ENCODE measurements at places on chromosomes 5 and 9.

GRCh38 chr9:90007516-90008440 is 403.0 kb downstream of the GADD45G start:
- H3K27ac ChIP-seq = no peak overlapping the region
- no peaks in the 10 kb centered on the region for H3K36me3 ChIP-seq
- no peak overlapping the region for H3K4me3 ChIP-seq
- peaks cover 6% of the 10 kb centered on the region for H3K4me1 ChIP-seq
- H3K27me3 ChIP-seq = no peaks in the 10 kb centered on the region

DNA sequence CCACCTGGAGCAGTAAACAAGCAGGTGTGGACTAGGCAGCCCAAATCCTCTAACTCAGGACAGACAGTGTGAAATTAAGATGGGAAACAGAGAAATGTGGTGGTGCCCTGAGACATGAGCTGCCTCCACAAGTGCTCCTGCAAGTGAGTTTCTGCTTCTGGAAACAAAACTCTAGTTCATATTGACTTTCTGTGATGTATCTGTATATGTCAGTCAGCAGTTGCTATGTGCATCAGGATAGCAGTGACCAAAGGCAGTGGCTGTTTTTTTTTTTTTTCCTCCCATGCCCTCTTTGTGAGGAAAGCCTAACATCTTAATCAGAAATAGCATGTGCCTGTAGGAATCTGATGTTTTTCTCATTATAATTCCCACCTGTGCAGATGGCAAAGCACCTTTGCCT is 318.4 kb upstream of the SEMA6A start:
- no peaks in the 10 kb centered on the region for H3K36me3 ChIP-seq
- DNase-seq = no peak
- H3K27ac ChIP-seq = no peak overlapping the region
- no peaks in the 10 kb centered on the region for H3K4me1 ChIP-seq
- H3K4me3 ChIP-seq = no peak overlapping the region
- no peaks in the 10 kb centered on the region for H3K27me3 ChIP-seq

DNA sequence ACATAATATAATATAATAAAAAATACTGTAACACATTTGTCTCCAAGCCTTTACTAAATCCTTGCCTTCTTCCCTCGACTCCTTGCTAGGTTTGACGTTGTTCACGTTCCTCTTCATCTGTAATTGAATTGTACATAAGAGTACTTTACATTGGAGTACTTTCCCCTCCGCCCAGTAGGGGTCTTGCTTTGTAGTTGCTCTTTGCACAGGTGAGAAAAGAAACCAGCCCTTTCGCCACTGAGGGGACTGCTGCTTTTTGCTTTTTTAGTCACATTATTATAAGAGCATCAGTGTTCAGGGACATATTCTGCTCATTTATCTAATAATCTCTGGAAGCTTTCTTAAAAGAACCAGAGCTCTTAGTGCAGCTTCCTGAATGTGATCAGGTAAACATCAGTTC is 115.0 kb downstream of the CETN3 start:
- H3K4me1 ChIP-seq = no peaks in the 10 kb centered on the region
- no peak overlapping the region for H3K4me3 ChIP-seq
- no peaks in the 10 kb centered on the region for H3K27me3 ChIP-seq
- DNase-seq = no peak

DNA sequence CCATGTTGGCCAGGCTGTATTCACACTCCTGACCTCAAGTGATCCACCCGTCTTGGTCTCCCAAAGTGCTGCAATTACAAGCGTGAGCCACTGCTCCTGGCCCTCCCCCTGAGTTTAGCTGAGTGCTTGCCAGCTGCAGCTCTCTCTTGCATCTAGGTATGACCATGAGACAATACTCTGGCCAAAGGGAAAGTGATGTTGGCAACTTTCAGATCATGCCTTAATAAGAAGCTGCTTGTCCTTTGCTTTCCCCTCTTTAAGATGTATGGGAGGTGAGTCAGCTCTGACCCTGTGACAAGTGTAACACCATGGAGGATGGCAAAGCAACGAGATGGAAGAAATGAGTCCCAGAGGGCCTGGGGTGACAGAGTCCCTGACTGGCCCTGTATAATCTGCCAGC is 18.7 kb upstream of the DCAF12 start:
- H3K4me3 ChIP-seq = no peak overlapping the region
- H3K27ac ChIP-seq = no peak overlapping the region
- H3K27me3 ChIP-seq = no peaks in the 10 kb centered on the region
- H3K4me1 ChIP-seq = no peaks in the 10 kb centered on the region
- no peaks in the 10 kb centered on the region for H3K36me3 ChIP-seq
- DNase-seq = no peak

- no peaks in the 10 kb centered on the region for H3K36me3 ChIP-seq
- H3K27me3 ChIP-seq = no peaks in the 10 kb centered on the region
- peak; percentile 91 for DNase-seq
- H3K27ac ChIP-seq = peak overlapping the region; percentile 42
- peak overlapping the region; percentile 14 for H3K4me3 ChIP-seq
- H3K4me1 ChIP-seq = peaks cover 10% of the 10 kb centered on the region
Measured at GRCh38 chr5:150081541-150082283, 4.6 kb downstream of the CSF1R start.

DNA sequence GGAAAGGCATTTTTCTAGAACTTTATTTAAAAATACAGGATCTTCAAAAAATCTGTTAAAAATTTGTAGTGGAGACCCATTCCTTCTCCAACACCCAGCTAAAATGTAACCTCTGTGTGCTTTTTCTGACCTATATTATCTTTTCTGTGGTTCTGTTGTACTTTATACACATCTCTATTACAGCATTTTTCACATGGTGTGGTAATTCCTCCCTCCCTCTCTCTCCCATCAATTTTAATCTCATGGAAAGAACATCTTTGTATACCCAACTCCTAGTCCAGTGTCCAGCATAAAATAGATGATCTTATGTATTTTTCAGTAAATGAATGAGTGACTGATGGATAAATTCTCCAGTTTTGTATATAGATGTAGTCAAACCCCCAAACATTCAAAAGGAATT is 183.4 kb upstream of the KLF9 start:
- H3K4me3 ChIP-seq = no peak overlapping the region
- DNase-seq = no peak
- H3K36me3 ChIP-seq = no peaks in the 10 kb centered on the region

GRCh38 chr5:228886-229285 is 10.8 kb downstream of the SDHA start:
- H3K36me3 ChIP-seq = peaks cover 99% of the 10 kb centered on the region
- H3K27me3 ChIP-seq = no peaks in the 10 kb centered on the region
- DNase-seq = no peak
- no peaks in the 10 kb centered on the region for H3K4me1 ChIP-seq
- H3K27ac ChIP-seq = no peak overlapping the region

GRCh38 chr9:94622087-94622800 is 17.1 kb downstream of the FBP1 start:
- DNase-seq = peak; percentile 52
- peaks cover 19% of the 10 kb centered on the region for H3K36me3 ChIP-seq
- peaks cover 6% of the 10 kb centered on the region for H3K4me1 ChIP-seq
- no peak overlapping the region for H3K27ac ChIP-seq

DNA sequence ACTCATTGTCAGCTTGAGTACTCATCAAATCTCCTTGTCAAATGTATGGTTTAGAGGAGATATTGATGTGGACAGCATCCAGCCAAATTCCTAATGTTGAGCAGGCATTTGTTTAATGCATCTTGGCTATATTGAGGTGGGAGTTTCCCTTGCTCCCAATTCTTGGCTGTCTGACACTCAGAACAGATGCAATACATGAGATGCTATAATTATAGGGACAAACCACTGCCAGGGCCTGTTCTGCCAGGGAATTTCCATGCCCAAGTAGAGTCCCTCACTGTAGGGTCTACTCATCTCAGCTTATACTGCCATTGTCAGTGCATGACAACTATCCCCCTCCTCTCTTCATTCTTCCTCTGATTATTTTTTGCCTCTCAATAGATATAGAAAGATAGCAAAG is 392.0 kb upstream of the KCNN2 start:
- no peaks in the 10 kb centered on the region for H3K27me3 ChIP-seq
- H3K4me3 ChIP-seq = no peak overlapping the region
- no peak overlapping the region for H3K27ac ChIP-seq
- H3K4me1 ChIP-seq = no peaks in the 10 kb centered on the region
- no peaks in the 10 kb centered on the region for H3K36me3 ChIP-seq
- DNase-seq = no peak

DNA sequence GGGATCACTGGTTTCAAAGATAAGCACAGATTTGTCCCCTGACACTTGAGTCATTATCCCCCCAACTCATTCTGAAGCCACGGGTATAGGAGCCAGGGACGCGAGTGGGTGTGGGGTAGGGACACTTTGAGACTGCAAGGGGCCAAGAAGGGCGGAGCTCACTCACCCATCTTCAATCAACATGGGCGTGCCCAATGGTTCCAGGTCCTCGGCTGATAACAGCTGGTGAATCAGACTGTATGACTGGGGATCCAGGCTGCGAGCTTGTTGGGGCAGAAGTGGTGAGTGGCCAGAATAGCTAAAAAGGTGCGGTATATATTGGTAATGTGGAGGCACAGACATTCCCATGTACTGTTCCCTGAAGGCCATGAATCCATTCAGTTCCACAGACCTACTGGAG is 30.7 kb upstream of the NR5A1 start:
- H3K4me3 ChIP-seq = no peak overlapping the region
- H3K27ac ChIP-seq = no peak overlapping the region
- no peaks in the 10 kb centered on the region for H3K27me3 ChIP-seq
- no peaks in the 10 kb centered on the region for H3K36me3 ChIP-seq
- no peaks in the 10 kb centered on the region for H3K4me1 ChIP-seq

- H3K27ac ChIP-seq = no peak overlapping the region
- H3K4me1 ChIP-seq = peaks cover 11% of the 10 kb centered on the region
- no peak overlapping the region for H3K4me3 ChIP-seq
- peaks cover 24% of the 10 kb centered on the region for H3K36me3 ChIP-seq
- DNase-seq = peak; percentile 96
Measured at GRCh38 chr9:128117613-128118471, 9.7 kb downstream of the PTGES2 start.

GRCh38 chr5:110815916-110816605 is 77.3 kb downstream of the SLC25A46 start:
- no peaks in the 10 kb centered on the region for H3K27me3 ChIP-seq
- no peak overlapping the region for H3K27ac ChIP-seq
- no peak overlapping the region for H3K4me3 ChIP-seq

GRCh38 chr5:119083679-119084078 is 12.8 kb downstream of the DMXL1 start:
- peaks cover 12% of the 10 kb centered on the region for H3K4me1 ChIP-seq
- no peaks in the 10 kb centered on the region for H3K36me3 ChIP-seq
- no peak overlapping the region for H3K27ac ChIP-seq

DNA sequence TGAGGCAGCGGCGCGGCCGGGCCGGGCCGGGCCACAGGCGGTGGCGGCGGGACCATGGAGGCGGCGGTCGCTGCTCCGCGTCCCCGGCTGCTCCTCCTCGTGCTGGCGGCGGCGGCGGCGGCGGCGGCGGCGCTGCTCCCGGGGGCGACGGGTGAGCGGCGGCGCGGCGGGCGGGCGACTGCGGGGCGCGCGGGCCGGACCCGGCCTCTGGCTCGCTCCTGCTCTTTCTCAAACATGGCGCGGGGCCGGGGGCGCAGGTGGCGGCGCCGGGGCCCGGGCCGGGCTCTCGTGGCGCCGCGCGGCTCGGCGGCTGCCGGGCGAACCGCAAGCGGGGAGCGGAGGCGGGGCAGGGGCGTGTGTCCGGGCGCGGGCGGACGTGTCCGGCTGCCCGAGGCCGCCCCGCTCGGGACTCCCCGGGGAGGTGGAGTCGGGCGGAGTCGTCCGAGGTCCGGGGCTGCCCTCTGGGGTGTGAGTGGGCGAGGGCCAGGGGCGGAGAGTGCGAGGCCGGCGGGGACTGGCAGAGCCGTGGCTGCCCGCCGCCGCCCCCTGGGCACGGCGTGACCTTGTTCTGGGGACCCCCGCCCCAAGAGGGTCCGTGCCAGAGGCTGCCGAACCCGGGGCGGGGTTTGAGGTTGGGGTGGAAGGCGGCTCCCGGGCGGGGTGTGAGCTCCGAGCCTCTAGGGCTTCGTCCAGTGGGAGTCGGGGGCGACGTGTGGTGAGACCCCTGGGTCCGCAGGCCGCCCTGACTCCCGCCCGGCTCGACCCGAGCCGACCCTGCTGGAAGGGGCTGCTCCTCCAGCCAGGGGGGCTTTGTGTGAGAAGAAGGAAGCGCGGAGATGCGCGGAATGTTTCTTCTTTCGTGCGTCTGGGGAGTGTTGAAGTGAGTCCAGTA is 485 bp downstream of the TGFBR1 start:
- H3K27me3 ChIP-seq = no peaks in the 10 kb centered on the region
- peak; percentile 95 for DNase-seq
- H3K4me1 ChIP-seq = peaks cover 49% of the 10 kb centered on the region
- H3K36me3 ChIP-seq = no peaks in the 10 kb centered on the region

DNA sequence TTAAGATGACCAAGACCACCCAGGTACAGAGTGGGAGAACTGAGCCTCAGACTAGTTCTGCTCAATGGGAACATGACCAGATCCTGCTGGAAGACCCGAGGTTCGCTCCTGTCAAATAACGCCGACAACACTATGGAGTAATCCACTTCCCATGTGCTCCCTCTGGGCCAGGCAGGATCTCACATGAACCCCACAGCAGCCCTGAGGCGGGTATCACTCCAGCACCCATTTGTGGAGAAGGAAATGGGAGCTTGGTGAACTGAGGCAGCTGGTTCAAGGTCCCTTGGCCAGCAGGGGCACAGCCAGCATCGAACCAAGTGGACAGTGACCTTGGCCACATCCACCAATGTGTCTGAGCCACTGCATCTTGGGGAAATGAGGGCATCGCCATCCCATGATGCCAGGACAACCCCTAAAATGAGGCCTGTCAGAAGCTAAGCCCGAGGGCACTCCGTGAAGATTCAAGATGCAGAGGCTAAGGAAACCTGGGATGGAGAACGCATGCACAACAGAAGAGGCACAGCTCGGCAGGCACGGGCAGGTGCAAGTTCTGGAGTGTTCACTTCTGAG is 8.5 kb downstream of the ANKS6 start:
- H3K27ac ChIP-seq = no peak overlapping the region
- DNase-seq = no peak
- no peaks in the 10 kb centered on the region for H3K27me3 ChIP-seq
- H3K4me1 ChIP-seq = peaks cover 13% of the 10 kb centered on the region
- peaks cover 6% of the 10 kb centered on the region for H3K36me3 ChIP-seq

GRCh38 chr9:37992924-37993349 is 76.1 kb downstream of the SHB start:
- H3K27me3 ChIP-seq = no peaks in the 10 kb centered on the region
- H3K4me3 ChIP-seq = no peak overlapping the region

GRCh38 chr9:129834489-129835127 is 467 bp downstream of the C9orf78 start:
- H3K36me3 ChIP-seq = peaks cover 37% of the 10 kb centered on the region
- peak overlapping the region; percentile 90 for H3K27ac ChIP-seq
- H3K27me3 ChIP-seq = no peaks in the 10 kb centered on the region
- H3K4me1 ChIP-seq = peaks cover 20% of the 10 kb centered on the region
- no peak for DNase-seq
- H3K4me3 ChIP-seq = peak overlapping the region; percentile 79

- no peaks in the 10 kb centered on the region for H3K27me3 ChIP-seq
- DNase-seq = no peak
- H3K4me3 ChIP-seq = no peak overlapping the region
Measured at GRCh38 chr9:106980551-106981101, 117.7 kb downstream of the ZNF462 start.

Measured in upper lobe of right lung (tissue), 1 donor.